Activated CD4-positive, alpha-beta T cell treated with anti-CD3 and anti-CD28 coated beads for 4 hours (primary cell): ENCODE measurements at places on chromosomes 3 and 15.

GRCh38 chr15:51757450-51757849 lies 6.1 kb downstream of the TMOD2 start:
- no peak for DNase-seq

DNA sequence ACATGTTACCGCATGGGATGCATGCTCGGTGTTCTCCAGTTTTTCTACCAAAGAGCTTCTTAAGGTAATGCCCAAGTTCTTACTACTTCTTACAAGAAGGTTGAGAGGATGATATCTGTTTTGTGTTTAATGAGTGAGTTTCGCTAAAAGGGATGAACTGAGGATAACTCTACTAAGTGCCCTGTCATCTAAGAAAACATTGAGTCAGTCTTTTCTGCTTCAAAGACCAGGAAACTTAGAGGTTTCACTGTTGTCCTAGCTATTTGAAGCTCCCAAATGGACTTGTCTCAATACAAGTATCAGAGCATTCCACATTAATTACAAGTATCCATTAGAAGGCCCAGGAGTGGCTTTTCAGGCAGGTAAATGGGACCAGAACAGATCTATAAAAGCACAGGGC lies 296.2 kb downstream of the KBTBD8 start:
- DNase-seq: no peak

DNA sequence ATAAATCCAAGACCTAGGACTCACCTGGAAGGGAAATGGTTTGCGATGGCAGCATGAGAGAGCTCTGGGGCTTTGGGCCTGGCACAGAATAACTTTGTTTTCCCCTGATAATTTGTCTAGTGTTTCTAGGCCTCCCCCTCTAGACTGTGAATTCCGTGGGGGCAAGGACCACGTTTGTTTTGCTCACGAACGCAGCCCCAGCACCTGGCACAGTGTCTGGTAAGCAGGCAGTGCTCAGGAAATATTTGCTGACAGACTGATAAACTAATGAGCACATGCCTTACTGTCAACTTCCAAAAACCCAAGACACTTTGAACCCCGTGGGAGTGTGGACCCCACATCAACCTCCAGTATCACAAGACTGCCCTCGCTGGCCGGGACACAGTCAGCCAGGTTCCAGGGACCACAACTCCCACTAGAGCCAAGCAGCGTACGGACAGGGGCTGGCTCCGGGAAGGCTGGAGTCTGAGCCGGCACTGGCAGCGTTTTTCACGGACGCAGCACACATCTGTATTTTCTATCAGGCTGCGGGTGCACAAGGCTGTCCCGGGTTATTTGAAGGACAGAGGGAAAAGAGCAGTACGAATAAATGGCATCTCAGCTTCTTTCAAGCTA lies 146.5 kb downstream of the XXYLT1 start:
- DNase-seq: no peak

- DNase-seq: peak; percentile 30
These were observed 190.6 kb downstream of the SHQ1 start for GRCh38 chr3:72657666-72658065.

- DNase-seq: no peak
These were observed 80.1 kb upstream of the STT3B start for GRCh38 chr3:31452495-31453106.

DNA sequence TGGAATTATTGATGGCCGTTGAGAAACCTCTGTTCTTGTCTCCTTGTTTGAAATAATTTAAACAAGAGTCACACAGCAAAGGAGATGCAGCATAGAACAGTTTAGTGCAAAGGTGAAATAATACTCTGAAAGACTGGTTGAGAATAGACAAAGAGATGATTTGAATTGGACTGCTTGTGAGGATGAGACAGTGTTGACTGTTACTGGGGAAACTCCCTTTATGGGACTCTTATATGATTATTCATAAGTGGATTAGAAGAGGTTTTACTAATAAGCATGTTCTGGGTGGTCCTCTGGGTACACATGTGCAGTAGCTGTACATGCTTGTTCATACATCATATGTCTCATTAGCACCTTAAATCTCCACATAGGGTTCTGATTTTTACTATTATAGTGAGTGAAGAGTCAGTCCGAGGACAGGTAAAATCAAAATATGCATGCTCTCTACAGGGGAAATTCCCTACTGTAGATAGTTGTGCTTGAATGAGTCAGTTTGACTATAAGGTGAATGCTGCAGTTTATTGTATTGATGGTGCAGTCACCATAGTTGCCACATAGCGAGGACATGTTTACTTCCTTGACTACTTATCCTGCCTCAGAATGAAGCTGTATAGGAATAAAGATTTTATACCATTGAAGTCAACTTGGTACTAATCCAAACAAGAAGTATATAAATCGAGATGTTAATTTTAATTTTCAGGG lies 498.7 kb downstream of the CNTN6 start:
- no peak for DNase-seq

DNA sequence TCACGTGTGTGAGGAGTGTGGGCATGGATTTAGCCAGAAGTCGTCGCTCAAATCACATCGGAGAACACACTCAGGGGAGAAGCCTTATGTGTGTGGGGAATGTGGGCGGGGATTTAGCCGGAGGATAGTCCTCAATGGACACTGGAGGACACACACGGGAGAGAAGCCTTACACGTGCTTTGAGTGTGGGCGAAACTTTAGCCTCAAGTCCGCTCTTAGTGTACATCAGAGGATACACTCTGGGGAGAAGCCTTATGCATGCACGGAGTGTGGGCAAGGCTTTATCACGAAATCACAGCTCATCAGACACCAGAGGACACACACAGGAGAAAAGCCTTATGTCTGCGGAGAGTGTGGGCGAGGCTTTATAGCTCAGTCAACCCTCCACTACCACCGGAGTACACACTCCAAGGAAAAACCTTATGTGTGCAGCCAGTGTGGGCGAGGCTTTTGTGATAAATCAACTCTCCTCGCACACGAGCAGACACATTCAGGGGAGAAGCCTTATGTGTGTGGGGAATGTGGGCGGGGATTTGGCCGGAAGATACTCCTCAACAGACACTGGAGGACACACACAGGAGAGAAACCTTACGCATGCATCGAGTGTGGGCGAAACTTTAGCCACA lies 28.1 kb downstream of the ZNF589 start:
- peak; percentile 63 for DNase-seq

DNA sequence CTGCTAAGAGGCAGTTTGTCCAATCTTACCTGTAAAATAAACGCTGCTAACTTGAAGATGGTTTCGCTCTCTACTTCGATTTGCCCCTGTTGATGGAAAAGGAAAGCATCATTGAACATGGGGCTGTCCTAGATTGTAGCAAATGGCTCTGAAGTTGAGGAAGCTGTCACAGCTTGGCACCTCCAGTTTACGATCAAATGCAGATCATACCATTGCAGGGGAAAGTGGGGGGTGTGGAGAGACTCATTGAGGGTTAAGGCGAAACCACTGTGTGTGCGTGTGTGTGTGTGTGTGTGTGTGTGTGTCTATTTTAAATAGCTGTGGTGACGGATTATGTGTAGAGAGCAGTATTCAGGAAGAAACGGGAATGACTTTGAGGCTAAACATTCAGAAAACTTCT lies 127.6 kb upstream of the LMOD3 start:
- DNase-seq: peak; percentile 58

GRCh38 chr3:70359711-70360110 lies 47.3 kb upstream of the MDFIC2 start:
- DNase-seq: no peak

DNA sequence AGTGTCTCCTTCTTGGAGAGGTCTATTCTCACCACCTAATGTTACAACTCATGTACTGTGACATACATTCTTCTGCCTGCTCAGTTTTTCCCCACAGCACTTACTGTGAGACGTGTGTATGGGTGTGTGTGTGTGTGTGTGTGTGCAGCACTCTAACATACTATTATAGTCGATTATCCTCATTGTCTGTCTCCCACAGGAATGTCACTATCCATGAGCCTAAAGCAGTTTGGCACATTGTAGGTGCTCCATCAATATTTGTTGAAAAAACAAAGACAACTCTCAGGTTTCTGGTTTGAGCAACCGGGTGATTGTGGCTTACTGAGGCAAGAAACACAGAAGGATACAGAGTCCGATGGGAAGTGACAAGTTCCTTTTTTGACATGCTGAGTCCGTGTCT lies 8.6 kb upstream of the ZNF148 start:
- DNase-seq: no peak

DNA sequence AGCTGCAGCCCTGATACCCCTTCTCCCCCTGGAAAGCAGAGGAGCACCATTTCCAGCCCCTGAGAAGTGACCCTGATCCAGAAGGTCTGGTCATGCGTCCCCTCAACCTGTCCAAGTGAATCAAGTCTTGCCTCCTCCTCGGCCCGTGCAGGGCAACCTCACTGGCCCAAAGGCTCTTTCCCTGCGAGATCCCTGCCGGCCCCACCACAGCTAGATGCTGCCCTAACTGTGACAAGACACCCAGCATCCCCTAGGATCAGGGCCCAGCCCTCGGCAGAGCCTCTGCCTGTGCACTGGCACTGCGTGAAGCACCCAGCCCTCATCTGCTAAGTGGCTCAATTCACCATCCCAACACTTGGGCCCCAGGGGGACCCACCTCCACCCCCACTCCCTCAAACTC lies 155.1 kb downstream of the NUP210 start:
- DNase-seq: no peak

GRCh38 chr3:11847607-11848006 lies 922 bp upstream of the TAMM41 start:
- DNase-seq: no peak

DNA sequence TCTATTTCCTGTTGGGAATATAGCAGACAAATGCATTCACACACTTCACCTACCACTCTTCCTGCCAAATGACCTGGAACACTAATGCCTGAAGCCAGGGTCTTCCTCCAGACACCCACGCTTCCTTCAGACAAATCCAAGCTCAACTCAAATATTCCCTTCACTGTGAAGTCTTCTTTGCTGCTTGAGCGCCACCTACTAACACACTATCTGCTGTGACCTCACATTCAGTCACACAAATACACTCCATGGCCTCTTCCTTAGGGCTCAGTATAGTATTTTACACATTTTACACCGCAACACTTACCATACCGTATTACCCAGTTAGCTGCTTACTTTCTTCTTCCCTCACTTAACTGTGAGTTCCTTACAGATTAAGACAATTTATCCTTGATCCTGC lies 149.4 kb downstream of the SHOX2 start:
- DNase-seq: no peak

DNA sequence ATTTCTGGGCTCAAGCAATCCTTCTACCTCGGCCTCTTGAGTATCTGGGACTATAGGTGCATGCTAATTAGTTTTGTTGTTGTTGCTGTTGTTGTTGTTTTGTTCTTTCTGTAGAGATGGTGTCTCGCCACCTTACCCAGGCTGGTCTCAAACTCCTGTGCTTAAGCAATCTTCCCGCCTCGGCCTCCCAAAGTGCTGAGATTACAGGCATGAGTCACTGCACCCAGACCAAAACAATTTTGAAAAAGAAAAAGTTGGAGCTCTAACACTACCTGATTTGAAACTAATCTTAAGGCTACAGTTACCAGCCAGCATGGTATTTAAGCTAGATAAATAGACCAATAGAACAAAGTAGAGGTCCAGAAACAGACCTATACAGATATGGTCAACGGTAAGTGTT lies 29.8 kb downstream of the KPNA1 start:
- DNase-seq: no peak

DNA sequence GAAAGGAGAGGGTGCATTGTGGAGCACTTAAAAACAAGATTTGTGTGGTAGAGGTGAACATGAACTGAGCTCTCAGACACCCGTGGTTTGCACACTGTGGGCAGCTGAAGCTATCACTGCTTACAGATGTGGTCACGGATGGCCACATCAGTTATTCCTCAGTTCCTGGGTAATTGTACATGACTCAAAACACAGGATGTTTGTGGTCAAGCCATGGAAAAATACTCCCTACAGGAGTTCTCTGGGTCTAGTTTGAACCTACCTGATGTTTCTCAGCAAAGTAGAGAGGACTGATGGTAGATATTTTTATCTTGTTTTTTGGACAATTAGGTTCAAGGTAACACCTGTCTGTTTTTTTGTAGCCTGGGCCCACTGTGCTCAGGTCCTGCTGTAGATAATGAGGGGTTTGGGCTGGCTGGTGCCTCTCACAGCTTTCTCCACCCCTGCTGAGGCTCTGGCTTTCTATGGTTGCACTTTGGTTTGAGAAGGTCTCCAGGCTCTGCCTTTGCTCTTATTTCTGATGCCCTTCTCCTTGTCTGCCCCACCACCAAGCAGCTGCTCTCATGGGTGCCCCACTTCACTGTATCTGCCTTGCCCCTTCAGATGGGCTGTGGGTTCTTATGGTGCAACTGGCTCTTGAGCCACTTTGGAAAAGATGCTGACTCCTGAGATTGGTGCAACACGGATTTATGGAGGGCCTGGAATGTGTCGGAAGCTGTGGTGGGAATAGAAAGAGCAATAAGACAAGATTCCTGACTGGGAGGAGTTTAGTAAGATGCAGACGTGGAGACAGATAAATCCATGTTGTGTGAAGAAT lies 40.1 kb downstream of the CDCP1 start:
- DNase-seq: peak; percentile 61

DNA sequence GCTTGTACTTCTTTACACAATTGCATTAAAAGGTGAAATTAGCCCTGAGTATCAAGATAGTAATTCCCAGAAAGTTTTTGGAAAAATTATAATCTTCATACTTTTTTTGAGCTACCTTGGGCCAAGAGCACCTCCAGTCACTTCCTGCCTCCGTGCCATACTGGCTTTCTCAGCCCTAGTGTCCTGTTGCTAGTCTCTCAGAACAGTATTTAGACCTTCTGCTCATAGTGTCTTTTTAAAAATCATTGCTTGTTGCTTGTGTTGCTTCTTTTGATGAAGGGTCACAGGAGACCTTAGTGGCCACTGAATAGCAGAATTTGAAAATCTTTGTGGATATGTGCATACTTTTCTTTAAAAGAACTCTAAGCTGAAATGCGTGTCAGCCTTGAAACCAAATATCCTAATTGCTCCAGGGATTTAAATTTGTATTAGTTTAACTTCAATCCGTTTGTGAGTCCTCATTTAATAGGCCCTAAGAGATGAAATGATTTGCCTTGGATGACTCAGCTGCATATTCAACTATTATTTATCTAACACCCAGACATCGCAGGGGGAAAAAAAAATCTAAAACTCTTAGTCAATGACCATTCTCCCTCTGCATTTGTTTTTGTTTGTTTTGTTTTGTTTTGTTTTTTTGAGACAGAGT lies 29.1 kb upstream of the LXN start:
- DNase-seq: no peak

DNA sequence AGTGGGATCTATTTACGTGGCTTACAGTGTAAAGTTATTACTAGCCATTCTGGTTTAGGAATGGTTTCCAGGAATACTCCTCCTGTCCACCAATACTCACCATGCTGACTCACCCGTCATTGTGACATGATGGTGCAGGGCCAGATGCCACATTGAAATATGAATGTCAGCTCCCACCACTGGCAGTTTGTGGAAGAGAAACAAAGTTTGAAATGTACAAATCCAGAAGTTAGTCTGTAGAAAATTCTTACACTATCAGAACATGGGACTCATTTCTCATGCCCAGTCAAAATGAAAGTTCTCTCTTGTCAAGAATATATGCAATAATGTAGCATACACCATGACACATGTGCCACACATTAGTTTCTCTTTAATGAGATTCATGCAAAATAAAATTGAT lies 14.4 kb upstream of the TSPAN3 start:
- DNase-seq: no peak

- DNase-seq: no peak
These were observed 122.3 kb downstream of the PTPRG start for GRCh38 chr3:61683549-61684236.

GRCh38 chr15:61364871-61365270 lies 135.8 kb upstream of the RORA start:
- DNase-seq: no peak
